ENCODE measurements at places on chromosomes 7 and 10. TPM values are rescaled to one million over a fixed set of nuclear protein-coding genes. Genes with fewer than 3 reads are reported as not detected.
A peak's percentile ranks its signal among the peaks of the same experiment; 100 is the strongest.

GRCh38 chr10:16777473-16778370 lies 39.5 kb downstream of the RSU1 start:
- H3K36me3 ChIP-seq = peaks cover 12% of the 10 kb centered on the region
- peak overlapping the region; percentile 28 for H3K27ac ChIP-seq
- no peak overlapping the region for H3K4me3 ChIP-seq
- no peak for DNase-seq
- H3K27me3 ChIP-seq = no peaks in the 10 kb centered on the region

DNA sequence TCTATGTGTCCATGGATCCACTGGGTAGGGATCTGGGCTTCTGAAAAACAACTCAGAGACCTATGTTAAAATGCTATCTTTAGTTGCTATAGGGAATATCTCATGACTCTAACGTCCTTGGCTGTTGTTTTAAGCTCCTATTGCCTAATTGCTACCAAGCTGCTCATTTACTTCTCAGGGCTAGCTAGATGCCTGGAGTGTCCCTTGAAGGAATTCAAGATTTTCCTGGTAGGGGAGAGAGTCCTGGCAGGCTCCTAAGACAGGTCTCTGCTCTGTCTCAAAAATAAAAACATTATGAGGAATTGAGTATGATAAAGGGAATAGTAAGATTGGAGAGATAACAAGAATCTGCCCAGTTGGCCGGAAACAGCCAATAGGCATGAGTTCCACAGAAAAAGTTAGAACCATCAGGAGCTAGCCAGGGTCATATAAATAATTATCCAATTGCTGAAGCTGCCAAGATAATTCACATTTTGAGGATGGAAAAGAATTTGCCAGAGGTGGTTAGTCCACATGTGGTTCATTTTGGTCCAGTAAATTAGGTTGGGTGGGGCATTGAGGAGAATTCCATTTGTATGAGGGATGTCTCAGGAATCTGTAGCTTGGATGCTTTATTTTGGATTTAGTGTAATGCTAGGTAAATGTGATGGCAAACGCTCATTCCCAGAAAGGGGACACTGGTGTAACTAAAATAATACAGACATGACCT lies 362.7 kb upstream of the VSTM2A start:
- no peak for DNase-seq
- no peaks in the 10 kb centered on the region for H3K36me3 ChIP-seq
- H3K4me1 ChIP-seq = no peaks in the 10 kb centered on the region
- H3K27ac ChIP-seq = no peak overlapping the region
- no peaks in the 10 kb centered on the region for H3K27me3 ChIP-seq

GRCh38 chr7:45149606-45150005 lies 8.0 kb upstream of the RAMP3 start:
- H3K4me3 ChIP-seq = no peak overlapping the region
- peaks cover 22% of the 10 kb centered on the region for H3K27me3 ChIP-seq
- no peak overlapping the region for H3K27ac ChIP-seq
- DNase-seq = peak; percentile 33
- H3K36me3 ChIP-seq = no peaks in the 10 kb centered on the region

Gene PLXDC2
- 129 TPM for total RNA-seq

DNA sequence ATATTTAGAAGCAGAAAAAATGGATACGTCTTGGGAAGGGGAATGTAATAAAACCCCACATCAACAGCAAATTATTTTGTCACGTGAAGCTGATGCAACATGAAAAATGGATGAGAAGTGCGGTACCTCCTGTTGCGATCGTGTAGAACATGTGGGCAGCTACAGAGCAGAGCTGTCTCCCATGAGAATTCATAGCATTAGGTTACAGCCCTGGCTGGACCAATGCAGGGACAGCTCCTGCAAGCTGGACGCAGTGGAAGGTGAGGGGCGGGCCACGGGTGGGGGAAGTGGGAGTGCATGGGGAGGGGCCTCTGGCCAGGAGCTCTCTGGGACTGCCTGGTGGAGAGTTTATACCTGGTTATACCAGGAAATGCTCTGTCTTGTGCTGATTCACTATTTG lies 120.3 kb downstream of the GATA3 start:
- H3K27ac ChIP-seq = no peak overlapping the region
- no peaks in the 10 kb centered on the region for H3K4me1 ChIP-seq
- no peak overlapping the region for H3K4me3 ChIP-seq
- H3K36me3 ChIP-seq = no peaks in the 10 kb centered on the region
- no peaks in the 10 kb centered on the region for H3K27me3 ChIP-seq

- H3K27ac ChIP-seq = no peak overlapping the region
- no peaks in the 10 kb centered on the region for H3K36me3 ChIP-seq
- no peaks in the 10 kb centered on the region for H3K27me3 ChIP-seq
- no peak overlapping the region for H3K4me3 ChIP-seq
- no peaks in the 10 kb centered on the region for H3K4me1 ChIP-seq
These were observed 135.7 kb downstream of the MAGI2 start for GRCh38 chr7:79317728-79318127.

Gene CDHR3
- total RNA-seq = 1.4 TPM

DNA sequence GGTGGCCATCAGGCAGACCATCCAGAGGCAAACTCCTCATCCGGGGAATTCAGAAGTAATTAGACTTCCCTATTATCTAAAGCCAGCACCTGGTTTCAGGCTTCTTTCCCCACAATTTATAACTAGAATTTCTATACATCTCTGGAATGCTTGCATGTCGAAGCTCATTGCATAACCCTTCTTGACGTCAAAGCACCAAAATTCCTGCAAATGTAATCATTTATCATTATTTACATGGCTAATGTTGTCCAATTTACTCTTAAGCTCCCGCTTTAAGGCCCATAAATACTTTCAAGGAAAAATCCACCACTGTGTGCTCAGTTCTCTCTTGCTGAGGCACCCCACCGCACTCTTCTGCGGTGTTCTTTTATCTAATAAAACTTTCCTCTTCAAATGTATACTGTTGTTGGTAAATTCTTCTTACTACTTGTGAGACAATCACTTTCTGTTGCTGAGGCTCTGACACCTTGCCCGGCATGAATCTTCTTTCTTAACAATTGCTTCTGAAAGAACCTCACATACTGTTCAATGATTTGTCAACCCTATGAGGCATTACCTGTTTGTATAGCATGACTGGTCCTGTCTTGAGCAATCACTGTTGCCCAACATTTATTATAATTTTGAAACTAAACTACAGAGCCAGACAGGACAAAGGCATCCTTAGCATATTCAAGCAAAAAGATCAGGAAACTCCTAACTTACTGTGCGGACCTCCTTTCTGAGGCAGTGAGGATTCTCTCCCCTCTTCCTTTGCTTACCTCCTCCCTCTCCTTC lies 17.4 kb upstream of the GPR141 start:
- H3K27me3 ChIP-seq = no peaks in the 10 kb centered on the region
- H3K27ac ChIP-seq = no peak overlapping the region
- H3K4me3 ChIP-seq = no peak overlapping the region
- no peaks in the 10 kb centered on the region for H3K4me1 ChIP-seq
- no peaks in the 10 kb centered on the region for H3K36me3 ChIP-seq

GRCh38 chr7:142787783-142788182 lies 17.0 kb downstream of the PRSS2 start:
- no peak overlapping the region for H3K27ac ChIP-seq
- H3K4me1 ChIP-seq = no peaks in the 10 kb centered on the region
- DNase-seq = no peak
- H3K36me3 ChIP-seq = no peaks in the 10 kb centered on the region
- H3K4me3 ChIP-seq = peak overlapping the region; percentile 16
- no peaks in the 10 kb centered on the region for H3K27me3 ChIP-seq

DNA sequence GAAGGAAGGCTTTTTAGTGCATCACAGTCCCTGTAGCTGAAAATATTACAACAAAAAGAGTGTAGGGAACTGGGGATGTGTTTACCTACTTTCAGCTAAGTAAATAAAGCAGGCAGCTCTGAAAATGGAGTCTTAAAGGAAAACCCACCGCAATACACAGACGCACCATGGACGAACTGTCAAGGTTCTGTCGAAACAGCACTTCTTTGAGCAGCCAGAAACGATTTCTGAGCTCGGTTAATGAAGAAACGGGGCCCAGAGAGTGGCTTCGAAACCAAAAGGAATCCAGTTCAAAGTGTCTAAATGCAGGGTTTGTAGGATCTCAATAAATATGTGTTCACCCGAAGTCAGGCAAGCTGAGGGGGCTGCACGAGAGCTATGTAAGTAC lies 275.4 kb upstream of the NEBL start:
- peaks cover 12% of the 10 kb centered on the region for H3K27me3 ChIP-seq
- no peaks in the 10 kb centered on the region for H3K4me1 ChIP-seq
- DNase-seq = no peak

Gene EN2
- not detected for total RNA-seq

DNA sequence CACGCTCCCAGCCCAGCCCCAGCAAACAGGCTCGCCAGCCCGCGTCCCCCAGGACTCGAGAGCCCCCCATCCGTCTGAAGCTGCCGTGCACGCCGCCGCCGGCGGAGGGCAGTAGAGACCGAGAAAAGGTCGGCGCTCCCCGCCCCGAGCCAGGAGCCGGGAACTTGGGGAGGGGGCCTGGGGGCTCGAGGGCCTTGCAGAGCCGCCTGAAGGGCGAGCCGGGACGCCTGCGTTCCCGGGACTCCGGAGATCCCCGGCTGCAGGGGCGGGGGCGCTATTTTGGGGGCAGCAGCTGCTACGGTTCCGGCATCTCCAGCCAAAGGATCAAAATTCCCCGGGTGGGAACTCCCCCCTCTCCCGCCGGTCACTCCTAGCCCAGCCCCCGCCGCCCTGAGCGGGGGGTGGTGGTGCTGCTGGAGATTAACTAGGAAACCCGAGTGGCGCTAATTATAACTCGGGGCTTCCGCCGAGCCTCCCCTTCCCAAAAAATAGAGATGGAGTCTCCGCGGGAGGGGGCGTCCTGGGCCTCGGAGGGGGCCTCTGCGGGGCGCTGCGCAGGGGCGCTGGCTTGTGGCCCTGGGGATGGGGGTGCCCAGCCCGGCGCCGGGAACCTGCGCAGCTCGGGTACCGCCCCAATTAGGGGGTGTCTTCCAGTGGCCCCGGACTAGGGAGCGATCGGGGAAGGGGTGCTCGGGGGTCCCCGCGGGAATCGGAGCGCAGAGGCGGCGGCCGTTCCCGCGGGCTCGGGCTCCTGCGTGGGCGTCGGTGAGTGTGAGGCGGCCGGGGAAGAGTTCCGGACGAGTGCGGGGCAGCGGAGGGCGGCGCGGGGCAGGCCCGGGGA lies 608 bp downstream of the ACHE start:
- H3K27me3 ChIP-seq = peaks cover 28% of the 10 kb centered on the region
- no peaks in the 10 kb centered on the region for H3K36me3 ChIP-seq
- H3K4me3 ChIP-seq = peak overlapping the region; percentile 45
- peak; percentile 80 for DNase-seq
- peaks cover 29% of the 10 kb centered on the region for H3K4me1 ChIP-seq

Gene VPS37D
- total RNA-seq = 1.4 TPM

Gene PPRC1
- 38.3 TPM for total RNA-seq

DNA sequence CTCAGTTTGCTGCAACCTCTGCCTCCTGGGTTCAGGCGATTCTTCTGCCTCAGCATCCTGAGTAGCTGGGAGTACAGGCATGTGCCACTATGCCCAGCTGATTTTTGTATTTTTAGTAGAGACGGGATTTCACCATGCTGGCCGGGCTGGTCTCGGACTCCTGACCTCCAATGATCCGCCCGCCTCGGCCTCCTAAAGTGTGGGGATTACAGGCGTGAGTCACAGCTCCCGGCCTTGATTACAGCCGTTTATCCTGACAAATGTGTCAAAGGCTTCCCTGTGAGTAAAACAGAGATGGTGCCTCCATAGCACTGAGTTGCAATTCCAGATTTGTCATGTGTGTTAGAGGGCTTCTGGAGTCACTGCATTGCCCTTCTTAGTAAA lies 273.7 kb downstream of the CCDC3 start:
- H3K27me3 ChIP-seq = peaks cover 3% of the 10 kb centered on the region
- no peaks in the 10 kb centered on the region for H3K36me3 ChIP-seq
- DNase-seq = no peak
- H3K4me1 ChIP-seq = peaks cover 5% of the 10 kb centered on the region
- H3K4me3 ChIP-seq = no peak overlapping the region

Gene CUZD1
- total RNA-seq = 0.78 TPM

Gene ZNF804B
- total RNA-seq = not detected

Gene MSRB2
- 27.1 TPM for total RNA-seq

DNA sequence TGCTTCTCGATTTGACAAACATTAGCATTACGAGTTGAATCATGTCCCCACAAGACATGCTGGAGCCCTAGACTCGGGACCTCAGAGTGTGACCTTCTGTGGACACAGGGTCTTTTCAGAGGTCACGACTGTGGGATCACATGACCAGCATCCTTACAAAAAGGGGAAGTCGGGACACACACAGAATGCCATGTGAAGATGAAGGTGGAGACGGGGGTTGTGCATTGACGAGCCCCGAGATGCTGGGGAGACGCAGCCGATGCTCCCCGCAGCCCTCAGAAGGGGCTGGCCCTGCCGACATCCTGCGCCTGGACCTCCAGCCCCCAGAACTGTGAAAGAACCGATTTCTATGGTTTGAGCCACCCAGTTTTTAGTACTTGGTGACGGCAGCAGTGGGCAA lies 7.5 kb downstream of the ZFAND2A start:
- H3K36me3 ChIP-seq = peaks cover 56% of the 10 kb centered on the region
- no peak overlapping the region for H3K27ac ChIP-seq

DNA sequence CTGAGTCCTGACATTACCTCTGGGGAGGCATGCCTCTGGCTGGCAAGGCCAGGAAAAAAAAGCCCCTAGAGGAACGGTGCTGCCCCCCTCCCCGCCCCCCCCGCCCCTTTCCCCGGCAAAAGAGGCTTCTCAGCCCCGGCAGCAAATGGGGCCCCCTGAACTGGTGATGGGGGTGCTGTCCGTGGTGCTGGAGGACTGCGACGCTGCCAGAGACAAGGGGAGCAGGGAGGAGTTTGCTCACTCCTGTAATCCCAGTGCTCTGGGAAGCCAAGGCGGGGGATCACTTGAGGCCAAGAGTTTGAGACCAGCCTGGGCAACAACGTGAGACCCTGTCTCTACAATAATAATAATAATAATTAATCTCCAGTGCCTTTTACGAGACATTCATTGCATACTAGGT lies 23.7 kb downstream of the SRRM3 start:
- H3K27ac ChIP-seq = no peak overlapping the region
- H3K27me3 ChIP-seq = peaks cover 50% of the 10 kb centered on the region
- H3K4me3 ChIP-seq = no peak overlapping the region
- H3K36me3 ChIP-seq = no peaks in the 10 kb centered on the region
- H3K4me1 ChIP-seq = no peaks in the 10 kb centered on the region
- no peak for DNase-seq

DNA sequence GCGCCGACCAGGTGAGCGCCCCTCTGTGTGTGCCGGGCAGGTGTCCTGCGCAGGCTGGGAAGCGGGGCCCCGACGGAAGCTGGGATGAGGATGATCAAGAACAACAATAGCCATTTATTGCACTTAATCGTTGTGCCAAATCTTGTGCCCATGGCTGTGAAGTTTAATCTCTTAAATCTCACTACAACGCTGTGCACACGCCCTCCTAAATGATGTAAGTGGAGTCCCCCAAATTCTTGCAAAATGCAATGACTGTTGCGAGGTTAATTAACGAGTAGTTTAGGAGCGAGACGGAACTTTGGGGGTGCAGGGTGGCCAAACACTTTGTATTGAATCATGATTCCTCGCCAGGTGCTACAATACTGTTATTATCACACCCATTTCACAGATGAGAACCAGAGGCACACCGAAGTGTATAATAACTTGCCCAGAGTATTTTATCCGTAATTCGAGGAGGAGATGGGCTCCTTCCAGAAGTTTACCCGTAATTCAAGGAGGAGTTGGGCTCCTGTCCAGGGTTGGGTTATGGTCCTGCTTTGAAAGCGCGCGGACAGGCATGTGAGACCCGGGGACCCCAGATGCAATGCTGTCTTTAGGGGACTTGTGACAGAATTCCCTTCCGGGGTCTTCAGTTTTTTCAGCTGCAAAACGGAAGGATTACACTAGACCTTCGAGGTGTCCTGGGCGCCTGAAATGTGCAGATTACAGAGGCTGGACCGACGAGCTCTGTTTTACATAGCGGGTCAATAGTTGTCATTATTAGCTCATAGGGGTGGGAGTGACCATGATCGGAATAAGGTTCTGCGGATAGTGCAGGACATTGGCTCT lies 1.0 kb downstream of the FFAR4 start:
- no peaks in the 10 kb centered on the region for H3K4me1 ChIP-seq
- peak overlapping the region; percentile 40 for H3K4me3 ChIP-seq
- DNase-seq = no peak
- no peaks in the 10 kb centered on the region for H3K36me3 ChIP-seq
- peaks cover 37% of the 10 kb centered on the region for H3K27me3 ChIP-seq

Data from upper lobe of right lung (tissue), 1 donor.